ENCODE measurements at places on chromosomes 4 and X. TPM values are rescaled to one million over a fixed set of nuclear protein-coding genes. Genes with fewer than 3 reads are reported as not detected.
A peak's percentile ranks its signal among the peaks of the same experiment; 100 is the strongest.

GRCh38 chr4:152572417-152573086 is 36.7 kb upstream of the FBXW7 start:
- DNase-seq = no peak

GRCh38 chrX:55452833-55453124 is 852 bp downstream of the MAGEH1 start:
- DNase-seq = no peak

GRCh38 chr4:11165052-11165451 is 263.6 kb downstream of the HS3ST1 start:
- DNase-seq = no peak

DNA sequence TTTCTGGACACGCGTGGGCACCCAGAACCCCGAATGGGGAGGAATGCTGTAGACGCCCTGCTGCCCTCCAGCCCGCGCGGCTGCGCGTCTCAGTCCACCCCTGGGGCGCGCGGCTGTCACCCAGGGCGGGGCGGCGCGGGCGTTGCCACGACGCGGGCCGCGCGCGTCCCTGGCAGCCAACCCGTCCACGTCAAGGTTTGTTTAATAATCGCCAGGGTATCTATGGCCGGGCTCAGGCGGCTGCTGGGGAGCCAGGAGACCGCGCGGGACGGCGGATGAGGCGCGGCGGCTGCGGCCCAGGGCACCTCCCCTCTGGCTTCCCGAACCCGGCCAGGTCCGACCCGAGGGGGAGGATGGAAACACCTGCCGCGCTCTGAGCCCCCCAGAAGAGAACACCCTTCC is at the start of gene SPATA18:
TSS of gene SPATA18 (plus strand) at position 92 of the 402 bp plus-strand sequence. CDS start 401 bp downstream, outside the sequence.
- peak; percentile 52 for DNase-seq

DNA sequence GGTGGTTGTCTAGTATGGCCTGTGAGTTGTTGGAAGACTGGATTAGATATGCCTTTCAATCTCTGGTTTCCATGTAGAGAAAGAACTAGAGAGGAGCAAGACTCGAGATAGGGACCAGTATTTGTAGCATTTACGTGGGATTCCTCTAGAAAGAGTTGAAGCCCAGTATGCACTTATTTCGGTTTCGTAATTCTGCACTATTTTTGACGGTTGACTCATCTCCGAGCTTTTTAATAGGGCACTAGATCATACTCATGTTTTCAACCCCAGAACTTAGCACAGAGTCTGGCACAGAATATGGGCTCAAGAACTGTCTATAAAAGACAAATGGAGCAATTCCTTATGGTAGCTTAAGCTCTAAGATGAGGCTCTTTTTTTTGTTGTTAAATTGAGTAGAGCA is 15.7 kb downstream of the HELT start:
- DNase-seq = no peak

- DNase-seq = no peak
Measured at GRCh38 chr4:76292730-76293129, 13.8 kb upstream of the STBD1 start.

DNA sequence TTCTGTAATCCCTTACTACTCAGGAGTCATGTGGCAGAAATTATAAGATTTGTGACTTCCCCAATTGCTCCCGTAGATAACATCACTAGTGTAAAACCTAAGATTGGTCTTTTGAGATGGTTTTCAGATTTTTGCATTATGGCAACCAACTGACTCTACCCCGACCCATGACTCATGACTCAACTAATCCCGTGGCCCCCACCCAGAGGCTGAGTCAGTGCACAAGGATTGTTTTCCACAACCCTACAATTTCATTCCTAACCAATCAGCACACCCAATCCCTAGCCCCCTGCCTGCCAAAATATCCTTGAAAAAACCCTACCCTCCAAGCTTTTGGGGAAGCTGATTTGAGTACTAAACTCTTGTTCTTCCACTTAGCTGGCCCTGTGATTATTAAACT is 109.4 kb upstream of the FAM9C start:
- DNase-seq = no peak

DNA sequence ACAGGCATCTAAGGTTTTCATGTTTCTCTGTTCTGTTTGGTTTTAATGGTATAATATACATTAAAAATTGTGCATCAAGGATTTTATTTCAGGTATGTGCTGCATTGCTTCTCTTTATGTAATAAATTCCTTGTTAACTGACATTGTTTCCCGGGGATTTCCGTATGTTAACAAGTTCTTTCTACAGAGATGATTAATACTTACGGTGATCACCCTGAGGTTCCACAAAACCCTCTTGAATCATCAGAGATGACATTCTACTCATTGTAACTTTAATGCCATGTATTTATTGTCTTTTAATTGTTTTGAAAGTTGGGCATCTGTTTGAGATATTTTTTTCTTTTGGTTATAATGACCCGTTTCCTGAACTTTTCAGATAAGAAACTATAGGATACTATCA is 37.5 kb downstream of the ARHGAP10 start:
- no peak for DNase-seq

GRCh38 chrX:73681408-73681807 is 118.4 kb downstream of the CHIC1 start:
- DNase-seq = no peak

DNA sequence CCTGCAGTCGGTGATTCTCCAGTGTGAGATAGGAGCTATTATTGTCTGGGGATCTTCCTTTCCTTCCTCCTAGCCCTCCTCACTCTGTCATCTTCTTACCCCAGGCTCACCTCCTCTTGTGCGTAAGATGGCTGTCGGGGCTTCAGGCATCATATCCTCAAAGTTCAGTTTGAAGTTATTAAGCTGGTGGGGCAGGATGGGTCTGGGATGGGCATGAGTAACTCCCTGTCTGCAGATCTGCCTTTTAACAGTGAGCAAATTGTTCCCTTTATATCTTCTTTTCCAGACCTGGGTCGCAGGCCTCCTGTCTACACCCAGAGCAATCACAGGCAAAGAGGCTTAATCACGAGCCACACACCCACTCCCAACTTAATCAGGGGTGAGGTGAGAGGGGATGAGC is 900 bp upstream of the MTMR1 start:
- DNase-seq = no peak

DNA sequence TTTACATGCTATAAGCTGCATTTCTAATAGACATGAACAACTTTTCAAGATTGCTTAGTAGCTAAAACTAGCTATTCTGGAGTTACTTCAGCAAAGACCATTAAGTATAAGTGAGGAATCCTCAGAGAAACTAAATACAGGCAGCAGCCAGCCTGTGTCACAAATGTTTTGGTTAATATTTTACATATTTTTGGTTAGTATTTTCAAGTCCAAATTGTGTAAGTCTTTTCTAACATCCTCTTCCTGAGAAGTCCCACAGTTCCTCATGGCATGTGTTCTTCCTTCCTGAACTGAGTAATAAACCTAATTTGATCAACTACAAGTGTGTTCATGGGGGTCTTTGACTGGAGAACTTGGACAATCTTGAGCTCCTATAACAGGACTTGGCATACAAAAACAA is 42.4 kb upstream of the MCF2 start:
- no peak for DNase-seq

- no peak for DNase-seq
Measured at GRCh38 chrX:96394598-96394997, 290.0 kb upstream of the DIAPH2 start.

- DNase-seq = no peak
Measured at GRCh38 chr4:15343000-15343399, 84.8 kb upstream of the C1QTNF7 start.

DNA sequence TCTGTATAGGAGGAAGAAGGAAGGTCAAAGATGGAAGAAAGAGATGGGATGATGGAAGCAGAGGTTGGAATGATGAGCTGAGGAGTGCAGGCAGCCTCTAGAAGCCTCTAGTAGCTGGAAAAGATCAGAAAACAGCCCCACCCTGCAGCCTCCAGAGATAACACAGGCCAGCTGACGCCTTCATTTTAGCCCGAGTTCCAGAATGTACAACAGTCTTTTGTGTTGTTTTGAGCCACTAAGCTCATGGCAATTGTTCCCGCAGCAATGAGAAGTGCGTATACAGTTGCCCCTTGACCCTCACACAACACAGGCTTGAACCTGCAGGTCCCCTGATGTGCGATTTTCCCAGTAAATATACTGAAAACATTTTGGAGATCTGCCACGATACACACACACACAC is 72.0 kb downstream of the WFS1 start:
- DNase-seq = no peak

The CT47B1 gene
- not detected for total RNA-seq

The CD40LG gene
- 0.32 TPM for total RNA-seq

The NUP62CL gene
- total RNA-seq = 8.5 TPM

The MMAA gene
- 4.2 TPM for total RNA-seq

The HPGDS gene
- total RNA-seq = 7.5 TPM
